ENCODE measurements at places on chromosomes 1 and 21.

DNA sequence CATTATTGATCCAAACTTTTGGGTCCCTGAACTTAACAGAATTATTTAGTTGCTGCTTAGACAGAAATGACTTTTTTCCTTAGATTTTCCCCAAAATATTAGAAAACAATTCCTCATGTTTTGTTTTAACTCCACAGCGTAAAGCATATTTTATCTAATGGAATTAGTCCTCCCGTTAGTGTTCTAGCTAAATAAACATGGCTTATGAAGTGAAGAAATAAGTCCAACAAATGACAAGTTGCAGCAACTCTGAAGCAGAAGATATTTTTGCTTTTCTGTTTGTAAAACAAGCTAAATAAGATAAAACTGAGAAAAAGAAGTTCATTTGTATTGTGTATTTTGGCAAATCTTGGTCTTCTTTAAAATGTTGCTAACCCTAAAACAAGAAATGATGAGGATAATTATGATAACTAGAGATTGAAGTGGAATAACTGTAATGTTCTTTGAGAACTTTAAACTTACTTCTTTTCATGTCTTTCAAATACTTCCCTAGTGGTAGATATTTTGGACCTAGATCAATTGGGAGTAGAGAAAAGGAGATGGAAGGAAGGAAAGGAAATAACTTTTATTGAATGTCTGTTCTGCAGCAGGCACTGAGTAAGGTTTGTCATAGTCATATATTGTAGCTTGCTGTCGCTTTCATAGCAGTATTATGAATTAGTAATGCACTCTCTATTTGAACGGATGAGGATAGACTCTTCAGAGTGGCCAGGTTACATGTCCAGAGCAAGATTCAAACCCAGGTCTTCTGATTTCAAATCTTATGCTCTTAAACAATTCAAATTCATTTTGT, 12.5 kb downstream of the NFIA start:
- no peak for DNase-seq

DNA sequence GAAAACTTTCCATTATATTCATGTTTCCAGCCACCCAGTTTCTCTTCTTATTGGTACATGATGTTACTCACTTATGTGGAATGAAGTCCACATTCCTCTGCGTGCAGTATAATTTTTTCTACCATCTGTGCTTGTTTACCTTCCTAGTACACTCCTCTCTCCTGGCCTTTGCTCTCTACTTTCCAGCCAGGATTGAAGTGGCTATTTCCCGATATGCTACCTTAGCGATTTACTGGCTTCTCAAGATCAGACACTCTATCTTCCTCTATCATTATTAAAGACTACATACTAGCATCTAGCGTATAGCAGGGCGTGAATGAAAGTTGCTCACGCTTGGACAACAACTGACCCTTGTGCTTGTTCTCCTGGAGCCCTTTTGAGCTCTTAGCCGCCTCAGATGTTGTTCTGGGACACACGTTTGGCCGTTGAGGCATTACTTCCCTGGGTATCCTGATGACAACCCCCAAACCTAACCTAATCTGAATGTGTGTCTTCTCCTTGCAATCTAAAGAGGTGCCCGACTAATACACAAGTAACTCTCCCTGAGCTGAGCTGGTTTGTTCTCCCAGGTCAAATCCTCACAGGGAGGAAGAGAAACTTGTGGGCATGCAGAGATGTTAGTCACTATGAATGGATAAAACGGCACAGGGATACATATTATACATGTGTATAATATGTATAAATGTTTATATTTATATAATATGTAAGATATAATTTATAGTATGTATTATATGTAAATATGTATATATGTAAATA, 13.4 kb upstream of the MTARC2 start:
- peak; percentile 16 for DNase-seq

GRCh38 chr1:14773396-14774025, 175.0 kb downstream of the KAZN start:
- DNase-seq, result no peak

DNA sequence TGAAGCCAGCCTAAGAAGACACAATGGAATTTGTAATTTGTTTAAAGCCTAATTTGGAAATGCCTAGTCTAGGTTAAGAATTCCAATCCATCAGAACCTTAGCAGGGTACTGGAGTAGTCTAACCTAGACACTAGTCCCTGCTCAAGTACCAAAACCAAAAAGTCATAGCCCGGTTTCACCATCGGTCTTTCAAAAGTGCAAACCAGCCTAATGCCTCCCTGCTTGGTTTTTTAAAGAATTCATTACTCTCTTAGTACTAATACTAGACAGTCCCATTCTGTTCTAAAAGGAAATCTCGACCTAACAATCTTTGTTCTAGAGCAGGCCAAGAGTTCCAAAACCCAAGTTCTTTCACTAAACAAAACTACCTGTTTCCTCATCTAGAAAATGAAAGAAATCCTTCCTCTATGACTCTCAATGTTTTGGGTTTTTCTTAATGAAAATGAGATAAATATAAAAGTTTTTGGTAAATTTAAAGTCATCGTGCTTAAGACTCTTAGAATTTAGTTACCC, 2.6 kb downstream of the PUM1 start:
- DNase-seq, result no peak

DNA sequence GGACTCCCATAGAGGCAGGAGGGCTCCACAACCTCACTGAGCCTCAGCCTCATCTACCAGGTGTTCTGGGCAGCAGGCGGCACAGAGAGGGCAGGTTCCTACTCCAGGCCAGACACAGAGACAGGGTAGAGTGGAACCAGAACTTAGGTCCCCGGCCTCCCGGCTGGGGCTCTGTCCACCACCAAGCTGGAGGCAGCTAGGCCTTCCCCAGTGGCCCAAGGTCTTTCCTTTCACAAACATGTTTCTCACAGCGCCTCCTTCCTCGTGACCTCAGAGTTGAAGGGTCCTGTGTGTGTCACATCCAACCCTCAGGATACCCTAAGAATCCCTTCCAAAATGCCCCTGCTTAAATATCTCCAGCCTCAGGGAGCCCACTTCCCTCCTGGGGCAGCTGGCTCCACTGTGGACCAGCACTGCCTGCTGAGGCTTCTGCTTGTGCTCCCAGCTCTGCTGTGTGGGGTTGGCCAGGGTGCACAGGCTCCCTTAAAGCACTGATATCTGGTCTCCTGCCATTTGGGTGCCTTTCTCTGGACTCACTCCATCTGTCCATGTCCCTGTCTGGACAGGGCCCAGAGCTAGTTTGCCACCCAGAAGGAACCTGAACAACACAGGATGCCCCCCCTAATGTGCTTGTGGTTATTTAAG, 33.2 kb upstream of the MAGOH start:
- DNase-seq, result no peak

DNA sequence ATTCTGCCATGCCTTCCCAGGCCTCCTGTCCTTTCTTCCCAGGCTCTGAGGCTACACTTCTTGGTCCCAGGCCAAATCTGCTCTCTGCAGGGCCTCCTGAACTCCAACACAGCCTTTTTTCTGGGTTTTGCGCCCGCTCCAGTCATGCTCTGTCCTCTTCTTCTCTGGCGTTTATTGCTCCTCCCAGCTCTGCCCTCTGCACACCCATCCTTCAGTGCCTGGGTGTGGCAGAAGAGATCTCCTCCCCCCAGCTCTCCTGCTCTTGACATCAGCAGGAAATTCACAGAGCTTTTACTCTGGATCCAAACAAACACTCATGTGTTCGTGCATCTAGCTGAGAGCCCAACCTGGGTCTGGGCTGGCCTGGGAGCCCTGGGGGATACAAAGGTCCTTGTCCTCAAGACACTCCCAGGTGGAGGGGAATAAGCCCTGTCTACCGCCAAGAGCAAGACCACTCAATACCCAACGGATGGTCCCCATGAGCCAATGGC, 22.9 kb upstream of the EPS8L3 start:
- no peak for DNase-seq

DNA sequence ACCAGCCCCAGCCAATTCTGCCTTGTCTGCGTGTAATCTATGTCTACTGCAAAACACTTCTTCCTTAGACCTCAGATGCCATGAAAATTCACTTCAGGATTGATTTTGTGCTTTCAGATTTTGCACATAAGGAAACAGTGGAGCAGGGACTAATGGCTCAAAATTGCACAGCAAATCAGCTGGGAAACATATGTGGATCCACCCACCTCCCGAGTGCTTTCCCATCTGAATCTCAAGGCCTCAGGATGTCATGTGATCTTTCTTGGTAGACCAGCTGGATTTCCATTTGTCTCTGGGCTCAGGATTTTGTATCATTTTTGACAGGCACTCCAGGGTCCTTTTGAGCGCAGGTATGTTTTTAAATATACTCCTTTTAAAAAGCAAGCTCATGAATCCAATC, 158.6 kb downstream of the MIS18A start:
- no peak for DNase-seq

GRCh38 chr1:210405316-210405715, 76.6 kb downstream of the HHAT start:
- DNase-seq, result no peak

DNA sequence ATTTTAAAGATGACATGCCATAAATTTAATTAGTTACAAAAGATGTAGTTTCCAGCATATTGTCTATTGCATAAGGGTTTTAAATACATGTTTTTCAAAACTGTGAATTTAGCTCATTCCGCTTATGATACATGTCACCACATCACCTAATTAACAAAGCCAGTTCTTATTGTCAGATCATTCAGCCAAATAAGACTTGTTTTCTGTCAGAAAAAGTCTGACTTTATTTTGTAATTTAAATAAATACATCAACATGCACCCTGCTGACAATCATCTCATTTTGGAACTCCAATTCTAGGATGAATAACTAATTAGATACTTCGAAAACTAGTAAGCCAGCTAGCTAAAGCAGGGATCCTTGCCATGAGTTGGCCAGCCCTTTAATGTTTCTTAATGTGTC, 110.9 kb upstream of the APP start:
- no peak for DNase-seq

GRCh38 chr1:26856604-26857469, 6.1 kb upstream of the SFN start:
- no peak for DNase-seq

GRCh38 chr1:192797891-192798290, 10.9 kb upstream of the RGS2 start:
- DNase-seq, result no peak

GRCh38 chr21:40194185-40194980, 327.1 kb downstream of the PCP4 start:
- DNase-seq, result no peak

DNA sequence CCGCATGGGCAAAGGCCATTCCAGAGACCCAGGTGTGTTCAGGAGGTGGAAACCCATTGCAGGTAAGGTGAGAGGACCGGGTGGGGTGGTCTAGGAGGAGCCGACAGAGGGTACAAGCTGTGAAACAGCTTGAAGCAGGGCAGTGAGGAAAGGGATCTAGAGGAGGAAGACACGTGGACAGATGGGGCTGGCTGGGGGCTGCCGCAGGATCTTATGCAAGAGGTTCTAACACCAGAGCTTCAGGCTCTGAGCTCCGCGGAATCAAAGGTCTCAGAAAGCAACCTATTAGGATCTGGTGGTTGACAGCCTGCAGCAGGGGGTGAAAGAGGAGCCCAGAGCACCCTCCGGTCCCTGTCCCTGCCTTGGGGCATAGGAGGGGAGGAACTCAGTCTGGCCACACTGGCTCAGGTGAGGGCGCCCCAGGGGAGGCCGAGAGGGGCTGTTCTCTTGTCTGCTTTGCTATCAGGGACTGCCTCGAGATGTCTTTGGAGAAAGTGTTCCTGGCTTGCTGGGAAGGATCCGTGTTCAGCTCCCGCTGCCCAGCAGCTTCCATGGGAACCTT, 1.9 kb downstream of the TFF1 start:
- no peak for DNase-seq

DNA sequence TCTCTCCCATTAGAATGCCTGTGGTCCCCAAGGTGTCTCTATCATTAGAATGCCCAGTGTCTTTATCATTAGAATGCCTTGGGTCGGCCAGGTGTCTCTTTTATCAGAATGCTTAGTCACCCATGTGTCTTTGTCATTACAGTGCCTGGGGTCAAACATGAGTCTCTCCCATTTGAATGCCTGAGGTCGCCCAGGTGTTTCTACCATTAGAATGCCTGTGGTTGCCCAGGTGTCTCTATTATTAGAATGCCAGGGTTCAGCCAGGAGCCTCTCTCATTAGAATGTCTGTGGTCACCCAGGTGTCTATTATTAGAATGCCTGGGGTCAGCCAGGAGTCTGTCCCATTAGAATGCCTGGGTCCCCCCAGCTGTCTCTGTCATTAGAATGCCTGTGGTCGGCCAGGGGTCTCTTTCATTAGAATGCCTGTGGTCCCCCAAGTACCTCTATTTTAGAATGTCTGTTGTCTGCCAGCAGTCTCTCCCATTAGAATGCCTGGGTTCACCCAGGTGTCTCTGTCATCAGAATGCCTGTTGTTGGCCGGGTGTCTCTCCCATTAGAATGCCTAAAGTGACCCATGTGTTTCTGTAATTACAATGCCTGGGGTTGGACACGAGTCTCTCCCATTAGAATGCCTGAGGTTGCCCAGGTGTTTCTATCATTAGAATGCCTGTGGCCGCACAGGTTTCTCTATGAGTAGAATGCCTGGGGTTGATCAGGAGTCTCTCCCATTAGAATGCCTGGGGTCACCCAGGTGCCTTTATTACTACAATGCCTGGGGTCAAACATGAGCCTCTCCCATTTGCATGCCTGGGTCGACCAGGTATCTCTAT, 57.1 kb downstream of the RNF187 start:
- DNase-seq, result no peak

- peak; percentile 80 for DNase-seq
Observed at GRCh38 chr1:85314726-85315125, 38.3 kb upstream of the BCL10 start.

DNA sequence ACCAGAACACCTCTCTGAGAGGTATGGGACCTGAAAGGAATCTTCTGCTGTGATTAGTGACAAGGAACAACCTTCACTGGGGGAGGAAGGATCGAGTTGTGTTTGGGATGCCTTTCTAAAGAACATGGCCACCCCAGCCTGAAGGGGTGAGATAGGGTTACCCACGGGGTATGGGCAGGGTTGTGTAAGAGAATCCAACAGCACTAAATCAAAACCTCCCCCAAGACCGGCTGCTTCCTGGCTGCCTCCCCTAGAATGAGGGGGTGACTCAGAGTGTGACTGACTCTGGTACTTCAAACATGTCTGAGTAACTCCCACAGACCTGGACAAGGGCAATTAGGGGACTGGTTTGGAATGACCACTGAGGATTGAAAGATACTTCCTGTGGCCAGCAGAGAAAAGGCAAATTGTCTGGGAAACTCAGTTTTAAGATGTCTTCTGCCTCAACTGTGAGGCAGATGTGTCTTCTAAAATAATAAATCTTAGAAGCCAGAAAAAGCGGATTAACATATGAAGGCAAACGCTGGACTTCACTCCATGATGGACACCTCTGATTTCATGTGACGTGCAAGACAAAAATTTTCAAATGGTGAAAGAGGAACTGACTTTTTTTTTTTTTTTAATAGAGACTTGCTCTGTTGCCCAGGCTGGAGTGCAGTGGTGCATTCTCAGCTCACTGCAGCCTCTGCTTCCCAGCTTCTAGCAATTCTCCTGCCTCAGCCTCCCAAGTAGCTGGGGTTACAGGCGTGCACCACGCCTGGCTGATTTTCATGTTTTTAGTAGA, 6.7 kb upstream of the PTPN14 start:
- DNase-seq, result no peak

DNA sequence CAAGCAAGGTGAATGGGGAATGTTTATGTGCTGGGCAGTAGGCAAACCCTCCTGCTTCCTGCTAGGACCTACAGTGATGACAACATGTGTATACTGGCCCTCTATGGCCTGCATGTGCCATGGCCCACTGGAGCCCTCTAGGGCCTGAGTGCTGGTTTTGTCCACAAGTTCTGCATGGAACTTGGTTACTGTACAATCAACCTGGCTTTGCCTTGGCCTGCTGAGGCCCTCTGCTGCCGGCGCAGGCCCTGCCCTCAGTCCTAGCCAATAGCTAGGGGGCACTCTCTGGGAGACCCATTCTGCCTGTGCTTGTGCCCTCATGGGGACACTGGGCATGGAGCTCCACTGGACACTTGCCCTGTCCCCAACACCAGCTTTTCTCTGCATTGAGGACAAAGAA, 138.6 kb upstream of the NGF start:
- DNase-seq, result no peak
